ENCODE measurements at places on chromosomes 13 and 19.

- no peak for DNase-seq
Observed at GRCh38 chr19:4832776-4833175, 1.3 kb upstream of the TICAM1 start.

DNA sequence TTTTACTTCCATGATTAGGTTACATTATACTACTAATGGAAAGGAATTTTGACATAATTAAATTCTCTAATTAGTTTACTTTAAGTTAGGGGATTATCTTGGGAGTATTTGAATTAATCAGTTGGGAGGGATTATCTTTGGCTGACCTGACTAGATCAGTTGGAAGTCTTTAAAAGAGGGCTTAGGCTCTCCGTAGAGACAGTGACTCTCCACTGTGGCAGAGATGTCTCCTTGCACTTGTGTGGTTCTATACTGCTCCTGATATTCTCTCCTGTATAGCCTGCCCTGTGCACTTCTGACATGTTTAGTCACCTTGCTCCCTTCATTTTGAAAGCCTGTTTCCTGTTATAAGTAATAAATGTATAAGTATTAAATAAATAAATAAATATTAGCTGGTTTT lies 1612.3 kb upstream of the PRR20A start:
- no peak for DNase-seq

- no peak for DNase-seq
Observed at GRCh38 chr13:26787961-26788360, 27.4 kb upstream of the GPR12 start.

- DNase-seq = no peak
Observed at GRCh38 chr13:42405665-42406390, 133.9 kb downstream of the AKAP11 start.

DNA sequence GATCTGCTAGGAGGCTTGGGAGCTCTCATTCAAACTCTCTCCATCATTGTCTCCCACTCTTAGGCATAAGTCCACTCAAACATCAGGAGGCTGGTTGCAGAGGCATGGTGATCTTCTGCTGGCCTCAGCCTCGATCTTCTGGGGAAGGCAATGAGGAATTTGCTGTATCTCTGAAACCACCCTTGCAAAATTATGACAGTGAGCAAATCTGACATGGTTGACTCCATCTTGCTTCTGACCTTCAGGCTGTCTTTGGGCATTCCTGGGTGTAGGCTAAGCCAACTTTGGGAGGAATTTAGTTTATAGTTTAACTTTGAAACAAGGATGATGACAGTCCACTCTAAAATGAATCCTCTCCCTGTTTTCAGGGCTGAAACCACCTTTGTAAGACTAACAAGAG lies 84.1 kb upstream of the ABCC4 start:
- no peak for DNase-seq

GRCh38 chr19:11090997-11091702 lies 1.9 kb downstream of the LDLR start:
- no peak for DNase-seq

DNA sequence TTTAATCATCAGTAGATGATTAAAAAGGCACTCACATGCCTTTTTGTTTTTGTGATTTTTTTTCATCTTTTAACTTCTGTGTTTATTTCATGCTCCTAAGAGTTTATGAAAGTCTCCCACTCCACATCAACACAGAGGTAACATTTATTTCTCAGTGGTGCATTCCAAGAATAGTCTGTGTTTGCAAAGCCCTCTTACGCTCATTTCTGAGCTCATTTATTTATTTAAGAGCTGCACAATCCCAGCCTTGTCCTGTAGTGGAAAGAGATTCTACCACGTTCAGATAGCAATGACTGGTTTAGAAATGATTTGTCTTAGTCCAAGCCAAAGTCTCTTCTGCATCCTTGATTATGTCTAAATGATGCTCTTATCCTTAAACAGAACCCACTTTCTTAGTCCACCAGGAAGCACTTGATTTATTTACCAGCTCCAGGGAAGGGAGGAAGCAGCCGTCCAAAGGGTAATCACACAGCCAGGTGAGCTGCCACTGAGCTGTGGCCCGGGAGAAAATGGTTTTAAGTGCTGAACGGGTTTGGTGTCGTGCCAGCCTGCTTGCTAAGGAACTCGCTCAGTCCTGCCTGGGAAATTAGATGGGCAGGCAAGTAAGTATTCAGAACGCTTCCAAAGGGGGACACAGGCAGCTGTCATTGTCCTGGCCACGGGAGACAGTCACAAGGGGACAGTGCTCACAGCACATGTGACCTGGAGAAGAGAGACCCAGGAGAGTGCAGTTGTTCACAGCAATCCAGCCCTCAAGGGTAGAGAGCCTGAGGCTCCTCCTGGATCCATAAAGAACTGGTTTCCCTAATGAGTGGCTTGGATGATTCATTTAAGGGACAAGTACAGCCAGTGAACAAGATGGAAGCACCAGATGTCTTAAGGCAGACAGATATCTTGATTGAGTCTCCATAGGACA lies 131.8 kb upstream of the WASF3 start:
- no peak for DNase-seq

- no peak for DNase-seq
Observed at GRCh38 chr13:57408312-57408711, 223.2 kb upstream of the PCDH17 start.

- peak; percentile 49 for DNase-seq
Observed at GRCh38 chr13:91358387-91358782, 10.9 kb downstream of the MIR17HG start.

GRCh38 chr13:28161370-28161769 lies 23.0 kb downstream of the PAN3 start:
- DNase-seq = no peak

GRCh38 chr19:16303755-16304154 lies 20.9 kb upstream of the KLF2 start:
- no peak for DNase-seq

DNA sequence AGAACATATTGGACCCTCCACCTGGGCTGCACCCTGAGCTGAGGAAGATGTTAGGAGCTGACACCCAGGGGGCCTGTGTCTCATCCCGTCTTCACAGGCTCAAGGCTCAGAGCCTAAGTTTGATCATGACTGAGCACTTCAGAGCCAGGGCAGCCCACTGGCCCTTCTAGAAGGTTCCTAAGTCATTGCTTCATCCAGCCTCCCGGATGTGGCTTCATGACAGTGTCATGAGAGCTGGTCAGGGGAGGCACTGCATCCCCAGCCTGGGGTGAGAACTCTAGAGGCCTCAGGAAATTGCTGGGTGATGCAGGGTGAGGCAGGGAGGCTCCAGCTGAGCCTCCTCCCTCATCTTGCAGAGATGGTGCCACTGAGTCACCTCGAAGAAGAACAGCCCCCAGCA lies 24.9 kb upstream of the PIK3R2 start:
- DNase-seq = peak; percentile 23

DNA sequence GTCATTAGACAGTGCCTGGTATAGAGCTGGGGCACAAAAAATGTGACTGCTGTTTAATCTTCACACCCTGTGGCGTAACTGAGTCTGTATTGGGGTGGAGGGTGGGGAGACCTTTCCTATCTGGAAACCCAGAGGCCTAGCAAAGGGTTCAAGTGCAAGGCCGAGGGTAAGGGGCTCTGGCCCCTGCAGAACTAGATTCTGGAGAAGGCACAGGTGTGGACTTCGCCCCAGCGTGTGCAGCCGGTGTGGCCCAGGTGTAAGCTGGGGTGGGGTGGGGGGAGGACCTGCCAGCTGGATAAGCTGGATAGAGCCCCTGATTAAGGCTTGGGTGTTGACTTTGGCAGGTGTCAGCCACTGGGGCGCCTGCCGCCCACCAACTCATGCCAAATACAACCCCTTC lies 1.3 kb downstream of the RAB3D start:
- no peak for DNase-seq

DNA sequence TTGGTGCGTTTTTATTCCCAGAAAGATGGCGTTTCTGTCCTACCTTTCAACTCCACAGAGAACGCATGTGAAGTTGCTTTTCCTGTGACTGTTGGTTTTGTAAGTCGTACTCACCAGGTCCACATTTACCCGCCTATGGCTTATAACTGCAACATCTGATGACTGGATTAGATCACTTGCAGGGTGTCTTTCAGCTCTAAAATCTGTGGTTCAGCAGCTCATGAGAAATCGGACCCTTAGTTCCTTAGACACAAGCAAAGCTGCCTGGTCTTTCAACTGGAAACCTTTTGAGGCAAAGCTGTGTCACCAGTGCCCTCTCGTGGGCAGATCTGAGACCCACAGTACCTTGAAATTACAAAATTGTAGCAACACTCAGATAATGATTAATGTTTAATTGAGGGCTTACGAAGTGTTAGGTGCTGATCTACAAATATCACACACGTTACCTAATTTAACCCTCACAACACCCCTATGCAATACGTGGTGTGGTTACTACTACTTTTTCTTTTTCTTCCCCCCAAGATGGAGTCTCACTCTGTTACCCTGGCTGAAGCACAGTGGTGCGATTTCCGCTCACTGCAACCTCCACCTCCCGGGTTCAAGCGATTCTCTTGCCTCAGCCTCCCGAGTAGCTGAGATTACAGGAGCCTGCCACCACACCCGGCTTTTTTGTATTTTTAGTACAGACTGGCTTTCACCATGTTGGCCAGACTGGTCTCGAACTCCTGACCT lies 65.4 kb downstream of the RUBCNL start:
- peak; percentile 77 for DNase-seq

DNA sequence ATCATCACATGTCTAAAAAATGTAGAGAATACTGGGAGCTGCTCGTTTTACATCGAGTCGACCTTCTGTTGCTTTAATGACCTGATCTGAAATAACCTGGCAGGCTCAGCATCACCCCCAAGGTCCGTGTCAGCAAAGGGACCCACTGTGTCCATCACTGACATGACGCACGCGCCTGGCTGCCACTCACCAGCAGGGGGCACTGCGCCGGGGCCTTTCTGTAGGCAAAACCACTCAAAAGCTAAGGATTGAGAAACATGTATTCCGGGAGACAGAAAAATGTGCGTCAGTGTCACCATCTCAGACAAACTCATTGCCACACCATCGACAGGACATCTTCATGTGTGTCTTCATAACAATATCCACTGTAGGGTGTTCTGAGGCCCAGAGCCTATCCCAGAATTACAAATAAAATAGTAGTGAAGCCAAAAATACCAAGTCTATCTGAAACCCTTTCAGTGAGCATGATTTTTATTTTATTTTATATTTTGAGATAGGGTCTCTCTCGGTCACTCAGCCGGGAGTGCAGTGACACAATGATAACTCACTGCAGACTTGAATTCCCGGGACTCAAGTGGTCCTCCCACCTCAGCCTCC lies 130.3 kb upstream of the LSM14A start:
- DNase-seq = peak; percentile 51

- DNase-seq = no peak
Observed at GRCh38 chr13:101264931-101265330, 151.4 kb downstream of the NALCN start.

DNA sequence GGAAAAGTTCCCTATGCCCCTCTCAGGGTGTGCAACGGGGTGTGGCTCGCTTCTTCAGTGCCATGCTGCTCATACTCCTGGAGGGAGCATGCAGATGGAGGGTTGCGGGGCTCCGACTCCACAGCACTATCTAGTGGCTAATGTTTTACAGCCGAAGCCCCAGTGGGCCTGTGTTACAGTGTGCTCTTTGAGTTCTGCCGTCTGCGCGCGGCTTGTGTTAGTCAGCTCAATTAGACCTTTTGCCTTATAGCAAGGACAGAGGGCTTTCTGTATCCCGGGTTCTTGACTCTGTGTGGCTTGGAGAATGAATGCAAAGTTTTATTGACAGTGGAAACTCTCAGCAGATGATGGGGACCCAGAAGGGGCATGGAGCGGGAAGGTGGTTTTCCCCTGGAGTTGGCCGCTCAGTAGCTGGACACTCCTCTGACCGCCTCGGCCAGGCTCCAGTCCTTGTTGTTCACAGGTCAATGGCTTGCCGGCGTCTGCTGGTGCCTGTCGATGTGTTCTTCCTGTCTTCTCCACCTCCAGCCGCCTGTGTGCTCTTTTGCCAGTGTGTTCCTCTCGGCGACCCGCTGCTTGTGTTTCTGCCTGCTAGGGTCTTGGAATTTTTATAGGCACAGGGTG lies 383.4 kb downstream of the LMO7 start:
- no peak for DNase-seq

- DNase-seq = no peak
Observed at GRCh38 chr13:71417205-71417604, 449.8 kb downstream of the DACH1 start.

DNA sequence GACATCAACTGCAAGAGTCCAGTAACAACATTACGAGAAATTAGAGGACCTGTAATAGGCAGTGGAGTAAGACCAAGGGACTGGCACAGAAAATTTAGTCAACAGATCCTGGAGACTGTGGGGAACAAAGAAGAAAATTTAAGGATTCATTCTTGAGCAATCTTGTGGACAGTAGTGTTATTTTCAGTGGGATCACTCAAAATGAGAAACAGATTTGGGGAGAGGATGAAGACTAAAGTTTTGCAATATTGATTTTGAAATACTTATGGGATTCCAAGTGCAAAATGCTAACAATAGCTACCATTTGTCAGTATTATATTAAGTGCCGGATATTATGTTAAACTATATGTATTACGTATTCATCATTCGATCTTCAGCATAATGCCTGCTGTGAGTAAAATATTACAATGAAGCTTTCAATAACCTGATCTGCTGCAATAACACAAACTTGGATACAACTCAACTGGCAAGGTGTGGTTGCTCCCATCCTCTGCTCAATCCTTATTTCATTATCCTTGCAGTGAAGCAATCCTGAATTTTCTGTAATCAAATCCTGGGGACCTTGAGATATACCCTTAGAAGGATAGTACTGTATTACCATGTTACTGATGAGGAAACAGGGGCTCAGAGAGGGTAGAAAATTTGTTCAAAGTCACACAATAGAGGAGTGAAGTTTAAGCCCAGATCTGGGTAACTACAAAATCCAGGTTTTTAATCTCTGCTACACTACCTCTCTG lies 84.2 kb downstream of the SACS start:
- no peak for DNase-seq

GRCh38 chr19:35514282-35514809 lies 897 bp upstream of the DMKN start:
- no peak for DNase-seq

GRCh38 chr19:41753159-41753558 lies 2.2 kb upstream of the CEACAM6 start:
- DNase-seq = peak; percentile 45

- DNase-seq = no peak
Observed at GRCh38 chr13:113066746-113067145, 38.8 kb upstream of the F7 start.

DNA sequence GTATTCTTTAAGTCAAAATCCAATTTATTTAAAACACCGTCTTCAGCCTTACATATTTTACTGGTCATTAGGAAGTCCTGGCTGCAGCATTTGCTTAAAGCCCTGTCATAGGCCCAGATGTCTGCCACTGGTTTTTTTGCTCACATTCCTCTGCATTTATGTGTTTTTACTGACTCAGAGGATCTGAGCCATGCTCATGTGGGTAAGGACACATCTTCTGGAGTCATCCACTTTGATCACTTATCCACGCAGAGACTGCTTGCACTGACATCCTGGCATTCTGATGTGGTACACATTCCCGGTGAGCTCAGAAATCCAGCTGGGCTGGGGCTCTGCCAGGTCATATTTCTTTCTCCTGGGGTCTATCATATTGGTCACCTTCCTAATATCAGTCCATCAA lies 531.7 kb upstream of the ARGLU1 start:
- DNase-seq = no peak

GRCh38 chr19:49690656-49691242 lies at the start of gene CPT1C:
Gene CPT1C (plus strand): TSS chr19:49691116. CDS start chr19:49692253, 1,137 bp downstream.
- DNase-seq = no peak
